Amygdala (tissue), 56 donors: ENCODE measurements at places on chromosomes 13 and 19.

DNA sequence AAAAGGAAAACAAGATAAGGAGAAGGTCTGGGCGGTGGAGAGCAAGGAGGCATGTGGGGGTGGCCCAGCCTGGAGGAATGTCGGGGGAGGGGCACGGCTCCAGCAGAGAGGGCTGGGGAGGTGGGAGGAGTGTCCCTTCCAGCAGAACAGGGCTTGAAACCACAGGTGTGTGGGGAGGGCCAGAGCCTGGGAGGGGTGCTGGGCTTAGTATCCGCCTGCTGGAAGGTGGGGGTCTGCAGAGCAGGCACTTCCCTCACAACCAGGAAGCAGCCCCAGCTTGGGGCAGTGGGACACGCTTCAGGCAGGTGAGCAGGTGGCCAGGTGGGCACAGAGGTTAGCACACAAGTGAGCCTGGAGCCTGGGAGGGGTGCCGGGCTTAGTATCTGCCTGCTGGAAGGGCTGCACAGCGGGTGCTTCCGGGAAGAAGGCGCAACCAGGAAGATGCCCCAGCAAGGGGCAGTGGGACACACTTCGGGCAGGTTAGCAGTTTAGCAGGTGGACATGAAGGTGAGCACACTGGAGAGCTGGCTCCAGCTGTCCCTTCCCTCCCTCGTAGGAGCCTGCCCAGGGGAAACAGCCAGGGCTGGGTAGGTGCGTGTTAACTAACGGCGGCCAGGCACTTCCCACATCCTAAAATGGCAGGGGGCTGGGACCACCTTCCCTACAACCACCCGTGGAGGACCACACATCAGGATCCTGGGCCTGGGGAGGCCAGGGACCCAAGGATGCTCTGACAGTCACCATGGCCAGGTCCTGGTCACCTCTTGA is 3.0 kb downstream of the GAS6 start:
- DNase-seq = no peak

GRCh38 chr13:56271686-56272085 is 869.0 kb upstream of the PRR20A start:
- DNase-seq = no peak

DNA sequence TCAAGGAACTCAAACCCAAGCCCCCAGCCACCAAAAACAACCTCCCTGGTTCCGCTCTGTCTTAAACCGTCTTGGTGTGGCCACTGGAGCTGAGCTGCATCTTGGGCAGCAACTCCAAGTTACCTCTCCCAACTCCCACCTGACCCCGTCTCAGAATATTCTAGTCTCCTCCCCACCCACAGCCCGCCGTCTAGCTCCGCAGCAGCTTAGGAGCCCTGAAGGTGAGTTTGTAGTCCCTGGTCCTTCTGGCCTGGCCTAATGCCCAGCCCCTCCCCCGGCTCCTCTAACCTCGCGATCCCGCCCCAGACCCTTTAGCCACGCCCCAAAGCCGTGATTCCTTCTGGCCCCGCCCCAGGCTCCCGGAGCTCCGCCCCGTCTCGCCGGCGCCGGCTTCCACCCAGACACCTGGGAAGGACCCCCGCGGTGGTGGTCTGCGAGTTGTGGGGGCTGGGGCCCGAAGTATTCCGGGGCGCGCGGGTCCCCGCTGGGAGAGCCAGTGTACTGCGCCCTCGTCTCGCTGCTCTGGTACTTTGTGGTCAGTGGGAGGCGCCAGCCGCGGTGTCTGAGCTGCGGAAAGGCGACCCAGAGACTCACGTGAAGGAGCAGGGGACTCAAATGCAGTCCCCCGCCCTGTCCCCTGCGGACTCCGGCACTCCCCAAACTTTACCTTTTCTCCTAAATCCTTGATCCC is 2.5 kb upstream of the LHB start:
- DNase-seq = no peak

DNA sequence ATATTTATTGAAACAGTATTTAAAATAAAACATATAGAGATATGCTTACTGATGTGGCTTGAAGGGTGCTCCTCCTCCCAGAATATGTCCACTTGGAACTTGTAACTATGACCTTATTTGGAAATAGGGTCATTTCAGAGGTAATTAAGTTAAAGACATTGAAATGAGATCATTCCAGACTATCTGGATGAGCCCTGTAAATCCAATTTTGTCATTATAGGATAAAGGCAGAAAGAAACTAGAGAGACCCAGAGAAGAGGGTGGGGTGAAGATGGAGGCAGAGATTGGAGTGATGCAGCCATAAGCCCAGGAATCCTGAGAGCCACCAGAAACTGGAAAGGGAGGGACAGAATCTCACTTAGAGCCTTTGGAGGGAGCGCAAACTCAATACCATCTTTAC is 243.2 kb downstream of the OXGR1 start:
- DNase-seq = no peak

GRCh38 chr13:94140511-94140910 is 339.0 kb downstream of the DCT start:
- no peak for DNase-seq

- no peak for DNase-seq
Measured at GRCh38 chr13:98228661-98229341, 51.7 kb upstream of the RNF113B start.
